ENCODE measurements at places on chromosomes 6 and 20.

- no peak for DNase-seq
Measured at GRCh38 chr20:4813863-4814695, 92.4 kb downstream of the PRND start.

- DNase-seq = no peak
Measured at GRCh38 chr6:73743556-73743955, 47.6 kb downstream of the CD109 start.

DNA sequence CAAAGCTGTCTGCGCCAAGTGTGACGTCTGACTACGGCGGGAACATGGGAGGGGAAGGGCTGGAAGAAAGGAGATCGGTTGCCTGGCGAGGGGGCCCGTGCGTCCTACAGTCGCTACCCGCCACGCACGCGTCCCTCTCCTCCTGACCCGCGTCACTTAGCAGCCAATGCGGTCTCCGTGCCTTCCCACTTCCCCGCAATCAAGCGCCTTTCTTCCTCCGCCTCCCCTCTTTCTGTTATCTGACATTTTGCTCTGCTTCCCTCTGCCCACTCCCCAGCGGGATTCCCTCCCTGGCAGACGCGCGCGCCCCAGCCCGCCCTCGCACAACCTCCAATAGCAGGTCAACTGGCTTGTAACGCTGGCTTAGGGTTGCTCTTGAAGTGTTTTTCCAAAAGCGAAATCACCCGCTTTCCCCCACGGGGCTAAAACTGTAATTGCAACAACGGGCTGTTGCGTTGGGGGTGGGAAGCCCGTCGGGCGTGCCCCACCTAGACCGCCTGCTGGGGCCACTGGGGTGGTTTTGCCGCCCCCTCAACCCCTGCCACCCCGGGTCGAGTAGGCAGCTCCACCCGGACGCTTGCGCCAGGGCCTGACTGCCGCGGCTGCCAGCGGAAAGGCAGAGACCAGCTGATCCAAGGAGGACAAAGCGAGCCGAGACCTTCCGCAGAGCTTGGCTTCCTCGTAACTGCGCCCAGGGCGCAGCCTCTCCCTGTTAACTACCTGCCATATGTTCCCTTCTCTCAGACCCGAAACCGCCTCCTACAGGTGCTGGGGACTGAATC lies 6.2 kb upstream of the SOX4 start:
- peak; percentile 72 for DNase-seq

DNA sequence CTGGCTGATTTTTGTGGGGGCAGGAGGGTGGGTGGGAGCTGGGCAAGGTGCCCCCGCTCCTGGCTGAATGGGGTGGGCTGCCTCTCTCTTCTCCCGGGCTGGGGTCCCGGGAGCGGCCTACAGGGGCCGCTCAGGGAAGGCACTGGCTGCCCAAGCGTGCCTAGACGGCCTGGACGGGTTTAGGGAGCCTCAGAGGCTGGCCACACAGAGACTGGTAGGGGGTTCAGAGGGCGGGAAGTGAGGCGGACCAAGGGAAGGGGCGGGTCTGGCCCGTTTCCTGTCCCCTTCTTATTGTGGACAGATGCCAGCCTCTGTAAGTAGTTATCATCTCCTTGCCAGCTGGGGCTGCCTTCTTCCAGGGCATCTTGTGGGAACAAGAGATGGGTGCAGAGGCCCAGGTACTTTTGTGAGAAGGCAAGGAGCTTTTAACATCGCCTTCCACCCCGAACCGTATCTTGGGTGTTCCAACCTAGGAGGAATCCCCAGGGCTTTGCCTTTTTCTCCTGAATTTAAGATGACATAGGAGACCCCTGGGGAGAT lies 437 bp downstream of the CD40 start:
- peak; percentile 73 for DNase-seq

DNA sequence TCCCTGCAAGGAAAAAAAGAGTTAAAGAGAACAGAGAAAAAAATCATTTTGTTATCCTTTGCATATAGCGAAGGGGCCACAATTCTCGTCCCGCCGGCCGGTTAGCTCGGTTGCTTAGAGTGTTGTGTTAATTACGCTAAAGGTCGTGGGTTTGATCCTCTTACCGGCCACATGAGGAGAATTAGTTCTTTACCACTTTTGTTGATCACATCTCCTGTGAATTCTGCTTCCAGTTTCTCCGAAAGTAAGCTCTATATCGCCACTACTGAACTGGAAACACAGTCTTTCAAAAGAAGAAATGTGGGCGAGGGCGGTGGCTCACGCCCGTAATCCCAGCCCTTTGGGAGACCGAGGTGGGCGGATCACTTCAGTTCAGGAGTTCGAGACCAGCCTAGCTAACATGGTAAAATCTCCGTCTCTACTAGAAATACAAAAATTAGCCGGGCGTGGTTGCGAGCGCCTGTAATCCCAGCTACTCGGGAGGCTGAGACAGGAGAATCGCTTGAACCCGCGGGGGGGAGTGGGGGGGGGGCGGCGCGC lies 13.4 kb downstream of the PRSS16 start:
- no peak for DNase-seq

GRCh38 chr6:75870389-75870788 lies 121.3 kb downstream of the MYO6 start:
- no peak for DNase-seq

DNA sequence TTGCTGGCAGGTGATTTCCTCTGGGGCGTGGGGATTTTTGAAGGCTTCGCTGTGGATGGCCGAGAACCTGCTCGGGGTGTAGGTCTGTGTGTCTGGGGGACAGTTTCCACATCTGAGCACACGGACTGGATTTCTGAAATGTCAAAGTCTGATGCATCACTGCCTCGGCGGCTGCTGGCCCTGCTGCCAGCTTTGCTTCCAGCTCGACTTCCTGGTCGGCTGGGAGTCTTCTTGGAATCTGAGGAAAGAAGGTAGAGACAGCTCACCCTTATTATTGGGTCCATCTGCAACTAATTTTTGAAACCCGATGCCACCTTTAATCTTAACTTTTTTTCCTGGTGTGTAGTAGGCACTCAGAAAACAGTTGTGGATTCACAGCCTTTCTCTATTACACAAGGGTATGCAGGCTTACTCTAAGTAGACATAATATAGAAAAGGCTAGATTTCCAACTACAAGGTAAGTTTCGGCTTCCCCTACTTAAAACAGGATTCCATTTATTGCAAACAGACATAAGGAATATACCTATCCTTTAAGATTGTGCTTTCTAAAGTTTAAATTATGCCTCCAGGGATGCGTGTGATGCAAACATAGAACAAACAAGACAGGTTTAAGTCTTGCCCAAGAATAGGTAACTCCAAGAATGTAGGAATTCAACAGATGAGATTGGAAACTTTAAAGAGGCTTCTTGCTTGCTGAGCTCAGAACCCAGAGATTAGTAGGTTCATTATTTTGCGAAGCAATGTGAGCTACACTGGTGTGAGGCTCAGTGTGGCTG lies 183.5 kb downstream of the DST start:
- DNase-seq = no peak

- DNase-seq = no peak
Measured at GRCh38 chr20:23244156-23244915, 106.3 kb upstream of the NXT1 start.

- DNase-seq = no peak
Measured at GRCh38 chr6:91305755-91306154, 718.9 kb upstream of the MAP3K7 start.

- peak; percentile 46 for DNase-seq
Measured at GRCh38 chr20:46945465-46945864, 50.8 kb downstream of the EYA2 start.

DNA sequence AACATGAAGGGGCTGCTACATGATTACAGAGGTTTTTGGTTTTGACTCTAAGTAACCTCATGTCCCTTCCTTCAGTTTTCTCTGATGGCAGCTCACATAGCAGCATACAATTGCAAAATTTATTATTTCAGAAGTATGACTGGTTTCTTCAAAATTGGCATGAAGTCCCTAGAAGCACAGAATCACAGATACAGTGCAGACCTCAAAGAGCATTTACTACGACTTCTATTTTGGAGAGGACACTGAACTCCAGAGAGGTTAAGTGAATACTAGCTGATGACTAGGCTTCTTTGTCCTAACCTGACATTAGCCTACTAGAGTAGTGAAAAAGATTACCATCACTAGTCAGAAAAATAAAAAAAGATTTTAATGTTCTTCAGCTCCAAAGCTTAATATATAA lies 664.3 kb downstream of the RFPL4B start:
- DNase-seq = no peak

GRCh38 chr6:105817370-105817769 lies 268.8 kb upstream of the PRDM1 start:
- DNase-seq = no peak

GRCh38 chr6:135021310-135022049 lies 33.1 kb downstream of the HBS1L start:
- no peak for DNase-seq

DNA sequence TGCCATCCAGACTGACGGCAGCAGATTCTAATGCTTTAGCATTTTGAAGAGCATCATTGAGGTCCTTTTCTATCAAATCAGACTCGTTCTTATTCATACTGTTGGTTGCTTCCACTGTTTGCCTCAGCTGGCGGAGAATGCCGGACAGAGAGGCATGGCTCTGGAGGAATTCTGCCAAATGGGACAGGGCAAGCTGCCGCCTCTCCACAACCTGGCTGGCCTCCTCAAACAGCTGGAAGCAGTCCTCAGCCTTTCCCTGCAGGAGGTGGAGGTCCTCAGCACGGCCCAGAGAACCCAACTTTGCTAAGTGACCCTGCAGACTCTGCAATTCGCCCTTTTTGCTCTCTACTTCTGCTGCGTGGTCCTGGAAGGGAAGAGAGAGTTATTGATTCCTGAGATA lies 220.5 kb downstream of the SYNE1 start:
- DNase-seq = no peak

DNA sequence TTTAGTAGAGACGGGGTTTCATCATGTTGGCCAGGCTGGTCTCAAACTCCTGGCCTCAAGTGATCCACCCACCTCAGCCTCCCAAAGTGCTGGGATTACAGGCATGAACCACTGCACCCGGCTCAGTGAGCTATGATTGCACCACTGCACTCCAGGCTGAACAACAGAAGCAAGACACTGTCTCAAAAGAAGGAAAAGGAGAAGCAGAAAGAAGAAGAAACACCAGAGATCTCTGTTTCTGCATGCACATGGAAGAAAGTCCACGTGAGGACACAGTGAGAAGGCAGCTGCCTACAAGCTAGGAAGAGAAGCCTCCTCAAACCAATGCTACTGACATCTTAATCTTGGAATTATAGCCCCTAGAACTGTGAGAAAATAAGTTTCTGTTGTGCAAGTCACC lies 16.0 kb downstream of the ECT2L start:
- DNase-seq = no peak

DNA sequence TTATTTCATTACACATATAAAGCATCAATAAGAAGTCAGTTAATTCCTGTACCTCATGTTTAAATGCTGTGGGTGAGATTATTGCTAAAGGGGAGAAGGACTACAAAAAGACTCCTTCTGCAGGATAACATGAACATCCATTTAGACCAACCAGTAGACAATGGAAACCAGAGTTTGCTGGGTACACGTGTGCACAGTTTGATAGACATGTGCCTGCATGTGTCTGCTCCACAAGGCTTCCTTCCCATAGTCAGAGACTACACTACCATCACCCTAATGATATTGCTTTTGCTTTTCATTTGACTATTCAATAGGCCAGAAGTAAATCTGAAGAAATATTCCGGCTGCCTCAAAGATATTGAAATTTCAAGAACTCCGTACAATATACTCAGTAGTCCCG lies 231.6 kb downstream of the ARHGAP18 start:
- DNase-seq = no peak

DNA sequence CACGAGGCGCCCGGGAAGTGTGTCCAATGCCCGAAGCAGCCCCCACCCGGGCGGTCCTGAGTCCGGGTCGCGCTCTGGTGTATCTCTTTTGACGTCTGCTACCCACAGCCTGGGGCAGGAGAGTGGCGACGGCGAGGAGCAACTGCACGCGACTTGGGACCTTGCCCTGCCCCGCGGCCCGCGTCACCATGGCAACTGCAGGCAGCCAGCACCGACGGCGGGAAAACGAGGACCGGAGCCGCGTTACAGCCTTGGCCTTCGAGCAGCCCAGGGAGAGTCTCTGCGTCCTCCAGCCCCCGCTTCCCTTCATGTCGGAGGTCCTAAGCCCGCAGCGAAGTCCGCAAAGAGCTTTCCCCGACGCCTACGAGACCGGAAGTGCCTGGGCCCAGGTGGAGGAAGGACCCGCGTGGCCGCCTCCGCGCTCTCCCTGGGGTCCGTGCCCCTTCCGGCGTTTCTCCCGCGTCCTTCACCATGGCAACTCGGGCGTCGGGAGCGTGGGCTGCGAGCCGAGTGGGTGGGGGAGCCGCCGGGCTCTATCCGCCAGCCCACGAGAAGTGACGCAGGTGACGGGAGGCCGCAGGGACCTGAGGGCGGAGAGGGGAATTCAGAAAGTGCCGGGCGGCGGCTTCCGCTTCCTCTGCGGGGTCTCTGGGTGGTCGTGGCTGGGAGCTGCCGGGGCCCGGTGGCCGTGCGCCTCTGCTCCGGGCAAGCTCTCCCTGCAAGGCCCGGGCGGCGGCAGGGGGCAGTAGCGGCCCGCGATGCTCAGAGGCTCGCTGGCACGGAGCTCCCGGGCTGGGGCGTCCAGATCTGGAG lies 88.6 kb upstream of the TGM3 start:
- peak; percentile 79 for DNase-seq

GRCh38 chr6:124796464-124796970 lies 165.7 kb upstream of the RNF217 start:
- DNase-seq = no peak

DNA sequence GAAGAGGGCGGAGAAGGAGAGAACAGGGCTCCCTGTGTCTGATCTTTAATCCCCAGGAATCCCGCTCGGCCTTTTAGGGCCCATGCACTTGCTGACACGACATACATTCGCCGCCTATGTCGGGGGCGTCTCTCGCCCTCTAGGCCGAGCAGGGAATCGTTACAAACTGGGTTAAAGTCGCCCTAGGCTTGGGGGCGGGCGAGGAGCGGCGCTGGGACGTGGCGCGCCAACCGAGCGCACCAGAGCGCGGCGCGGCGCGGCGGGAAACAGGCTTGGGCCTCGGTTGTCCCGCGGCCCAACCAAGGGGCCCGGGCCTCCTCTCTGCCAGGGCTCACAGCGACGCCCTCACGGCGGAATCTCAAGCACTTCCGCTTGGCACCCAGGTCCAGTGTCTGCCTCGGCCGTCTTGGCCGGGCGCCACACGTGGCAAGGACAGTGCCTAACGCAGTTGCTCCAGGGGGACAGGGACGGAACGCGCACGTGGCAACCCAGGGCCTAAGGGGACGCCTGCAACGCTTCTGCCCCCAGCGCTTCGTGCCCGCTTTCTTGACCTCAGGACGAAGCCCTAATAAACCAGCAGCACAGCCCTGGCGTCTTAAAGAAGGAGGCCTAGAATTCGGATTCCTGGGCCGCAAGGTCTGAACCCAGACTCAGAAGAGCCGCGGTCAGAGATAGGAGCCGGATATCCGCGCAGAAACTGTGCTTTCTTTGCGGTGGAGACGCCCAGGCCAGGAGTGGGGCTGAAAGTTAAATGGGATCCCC lies 71.5 kb downstream of the NCR2 start:
- no peak for DNase-seq

GRCh38 chr6:157539421-157539822 lies 158.4 kb downstream of the ZDHHC14 start:
- no peak for DNase-seq

GRCh38 chr6:101413773-101414172 lies 20.3 kb downstream of the GRIK2 start:
- no peak for DNase-seq

- no peak for DNase-seq
Measured at GRCh38 chr20:51695574-51696303, 72.5 kb downstream of the ATP9A start.

GRCh38 chr6:82711105-82711827 lies 347.6 kb downstream of the TPBG start:
- DNase-seq = no peak

Measured in sigmoid colon (tissue), 7 donors.